Tibial nerve (tissue), 4 donors: ENCODE measurements at places on chromosomes 6 and 20.

DNA sequence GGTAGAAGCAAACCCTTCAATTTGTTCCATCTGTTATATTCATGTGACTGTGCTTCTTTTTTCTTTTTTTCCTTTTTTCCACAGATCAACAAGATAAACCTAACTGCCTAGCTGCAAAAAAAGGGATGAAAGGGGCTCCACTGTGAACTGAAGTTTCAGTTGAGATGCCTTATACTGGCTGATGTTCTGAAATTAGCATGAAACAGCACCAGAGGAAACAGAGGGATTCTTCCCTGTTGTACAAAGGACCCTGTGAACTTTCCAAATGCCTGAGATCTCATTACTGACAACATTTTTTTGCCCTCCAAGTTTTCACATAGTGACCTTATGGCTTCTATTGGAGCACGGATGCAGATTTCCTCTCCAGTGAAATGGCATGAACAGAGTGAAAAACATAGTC is 302.7 kb upstream of the TFAP2D start:
- no peak for DNase-seq
- H3K4me3 ChIP-seq: no peak overlapping the region
- H3K27me3 ChIP-seq: no peaks in the 10 kb centered on the region
- no peaks in the 10 kb centered on the region for H3K4me1 ChIP-seq
- no peaks in the 10 kb centered on the region for H3K36me3 ChIP-seq
- H3K27ac ChIP-seq: no peak overlapping the region

DNA sequence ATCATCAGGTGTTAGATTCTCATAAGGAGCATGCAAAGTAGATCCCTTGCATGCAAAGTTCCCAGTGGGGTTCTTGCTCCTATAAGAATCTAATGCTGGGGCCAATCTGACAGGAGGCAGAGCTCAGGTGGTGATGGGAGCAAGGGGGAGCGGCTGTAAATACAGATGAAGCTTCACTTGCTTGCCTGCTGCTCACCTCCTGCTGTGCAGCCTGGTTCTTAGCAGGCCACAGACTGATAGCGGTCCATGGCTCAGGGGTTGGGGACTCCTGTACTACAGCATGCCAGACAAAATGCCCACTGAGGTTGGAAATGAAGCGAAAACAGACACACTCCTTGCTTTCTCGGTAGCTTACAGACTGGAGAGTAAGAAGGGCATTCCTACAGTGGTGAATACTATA is 386.8 kb downstream of the PLCB1 start:
- H3K4me1 ChIP-seq: no peaks in the 10 kb centered on the region
- H3K27ac ChIP-seq: no peak overlapping the region
- no peaks in the 10 kb centered on the region for H3K27me3 ChIP-seq
- no peaks in the 10 kb centered on the region for H3K36me3 ChIP-seq
- no peak for DNase-seq

DNA sequence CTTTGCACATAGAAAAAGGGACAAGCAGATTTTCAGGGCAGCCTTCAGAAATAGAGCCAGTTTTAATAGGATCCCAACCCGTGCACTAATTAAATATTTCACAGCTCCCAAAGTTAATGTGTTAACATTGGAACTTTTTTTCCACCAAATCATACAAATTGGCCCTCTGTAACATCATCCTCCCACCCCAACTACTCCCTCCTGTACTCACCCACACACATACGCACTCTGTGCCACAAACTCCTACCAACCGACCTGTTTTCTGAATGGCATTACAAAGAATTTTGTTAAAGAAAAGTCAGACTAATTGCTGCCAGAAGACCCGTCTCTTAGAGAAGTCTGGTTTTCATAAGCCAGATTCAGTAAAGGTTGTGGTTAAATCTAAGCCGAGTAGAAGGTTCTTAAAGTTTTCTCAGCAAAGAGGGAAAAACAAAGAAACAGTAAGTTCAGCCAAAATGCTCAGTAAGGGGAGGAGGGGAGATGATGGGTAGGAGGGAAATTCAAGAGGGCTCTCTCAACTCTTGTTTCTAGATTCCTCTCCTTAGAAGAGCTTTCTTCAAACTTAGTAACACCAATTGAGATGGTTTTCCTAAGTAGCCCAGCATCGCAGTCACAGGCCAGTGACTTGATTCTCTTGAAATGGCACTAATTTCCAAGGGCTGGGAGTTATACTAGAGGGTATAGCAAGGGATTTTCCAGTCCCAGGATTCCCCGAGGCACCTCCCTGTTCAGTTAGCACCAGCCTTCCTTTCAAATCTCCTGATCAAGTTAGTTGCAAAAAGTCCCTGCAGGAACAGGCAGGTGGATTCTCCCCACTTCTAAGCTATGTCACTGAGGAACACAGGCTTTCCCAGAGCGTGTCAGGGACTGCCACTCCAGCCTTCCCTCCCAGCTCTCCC is 27.9 kb downstream of the TFAP2A start:
- no peaks in the 10 kb centered on the region for H3K27me3 ChIP-seq
- peaks cover 3% of the 10 kb centered on the region for H3K4me1 ChIP-seq
- no peak for DNase-seq
- no peaks in the 10 kb centered on the region for H3K36me3 ChIP-seq
- no peak overlapping the region for H3K4me3 ChIP-seq

DNA sequence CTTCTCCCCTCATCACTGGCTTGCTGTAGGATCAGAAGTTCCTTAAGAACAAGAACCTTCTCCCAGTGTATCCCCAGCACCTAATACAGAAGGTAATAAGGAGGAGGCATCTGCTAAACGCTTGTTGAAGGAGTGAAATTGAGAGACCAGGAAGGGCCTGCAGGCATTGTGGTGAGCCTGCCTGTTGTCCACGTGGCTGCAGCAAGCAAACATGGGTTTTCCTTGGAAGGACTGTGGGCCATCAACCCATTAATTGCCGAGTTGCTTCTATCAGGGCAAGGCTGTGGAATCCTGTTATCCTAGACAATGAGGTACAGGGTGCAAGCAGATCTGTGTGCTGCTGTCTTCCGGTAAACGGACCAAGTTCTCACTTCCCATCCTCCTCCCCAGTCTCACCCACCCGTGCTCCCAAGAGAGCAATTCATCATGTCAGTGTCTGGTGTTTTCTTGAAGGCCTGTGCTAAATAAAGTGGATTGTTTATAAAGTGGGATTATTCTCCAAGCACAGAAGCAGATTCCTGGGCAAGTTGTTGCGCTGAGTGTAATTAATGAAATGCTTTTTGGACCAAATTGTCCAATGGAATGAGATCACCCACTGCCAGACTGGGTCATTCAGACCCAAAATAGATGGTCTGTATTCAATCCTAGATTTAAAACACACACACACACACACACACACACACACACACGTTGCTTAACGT is 164.6 kb upstream of the CDYL start:
- peaks cover 18% of the 10 kb centered on the region for H3K4me1 ChIP-seq
- no peak overlapping the region for H3K4me3 ChIP-seq
- no peak for DNase-seq
- no peaks in the 10 kb centered on the region for H3K36me3 ChIP-seq
- no peaks in the 10 kb centered on the region for H3K27me3 ChIP-seq
